ENCODE measurements at places on chromosomes 12 and 14.

DNA sequence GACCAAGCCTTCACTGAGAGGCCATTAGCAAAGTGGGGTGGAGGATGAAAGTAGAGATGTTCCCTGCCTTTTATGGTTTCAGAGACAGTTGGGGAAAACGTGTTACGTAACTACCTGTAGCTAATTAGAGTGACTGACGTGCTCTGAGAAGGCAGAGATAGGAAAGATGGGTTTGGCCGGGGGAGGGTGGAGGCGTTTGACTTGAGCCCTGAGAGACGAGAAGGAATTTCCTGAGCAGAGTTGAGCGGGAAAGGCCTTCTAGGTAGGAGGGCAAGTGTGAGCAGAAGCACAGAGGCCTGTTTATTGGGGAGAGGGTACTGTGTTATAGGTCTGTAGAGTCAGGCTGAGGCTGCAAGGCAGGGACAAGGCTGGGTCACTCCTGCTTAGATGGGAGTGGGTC is 8.6 kb downstream of the TUNAR start:
- DNase-seq, result no peak

DNA sequence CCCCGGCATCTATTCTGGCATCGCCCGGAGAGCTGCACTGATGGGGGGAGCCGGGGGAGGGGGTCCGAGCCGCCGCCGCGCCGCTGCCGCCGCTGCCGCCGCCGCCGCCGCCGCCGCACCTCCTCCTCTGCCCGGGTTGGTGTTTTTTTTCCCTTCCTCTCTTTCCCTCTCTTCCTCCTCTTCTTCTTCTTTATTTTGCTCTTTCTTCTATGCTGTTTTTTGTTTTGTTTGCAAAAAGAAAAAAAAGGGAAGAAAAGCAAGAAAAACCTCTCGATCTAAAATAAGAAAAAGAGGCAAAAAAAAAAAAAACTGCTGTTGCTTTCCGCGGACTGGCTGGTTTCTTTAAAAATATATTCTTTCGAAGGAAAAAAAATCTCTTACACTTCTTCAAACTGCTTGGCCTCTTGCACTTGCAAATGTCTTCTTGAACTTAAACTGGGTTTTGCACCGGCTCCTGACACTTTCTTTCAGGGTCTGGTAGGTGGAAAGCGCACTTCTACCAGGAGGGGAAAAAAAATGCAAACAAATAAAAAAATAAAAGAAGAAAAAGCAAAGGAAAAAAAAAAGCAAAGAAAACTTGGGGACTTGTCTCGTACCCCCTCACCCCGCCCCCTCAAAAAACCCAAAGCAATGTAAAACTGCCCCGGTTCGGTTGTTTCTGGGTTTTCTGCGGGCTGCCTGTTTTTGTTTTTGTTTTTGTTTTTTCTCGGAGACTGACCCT is 616 bp downstream of the BCL11B start:
- no peak for DNase-seq

DNA sequence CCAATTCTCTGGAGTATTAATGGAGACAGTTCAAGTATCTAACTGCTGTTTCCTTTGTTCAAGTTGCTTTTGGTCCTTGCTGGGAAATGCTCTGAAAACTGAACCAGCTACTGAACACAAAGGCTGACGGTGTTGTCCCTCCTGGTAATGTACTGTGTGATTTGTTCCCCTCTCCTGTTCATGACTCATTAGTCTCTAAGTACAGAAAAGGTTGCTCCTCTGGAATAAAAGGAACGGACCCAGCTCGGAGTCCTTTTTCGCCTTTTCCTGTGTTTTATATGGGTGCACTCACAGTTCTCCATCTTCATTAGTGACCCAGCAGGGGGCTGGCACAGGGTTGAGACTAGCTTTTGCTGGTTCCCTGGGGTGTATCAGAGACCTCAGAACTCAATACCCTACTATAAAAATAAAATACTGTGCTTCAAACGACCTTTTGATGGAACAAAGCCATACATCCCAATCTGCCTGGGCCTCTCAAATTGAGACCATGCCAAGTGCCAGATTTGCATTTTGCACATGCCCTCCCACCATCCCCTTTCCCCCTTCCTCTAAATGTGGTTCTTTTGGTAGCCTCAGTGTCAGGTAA is 269.7 kb downstream of the RAD51B start:
- peak; percentile 95 for DNase-seq

DNA sequence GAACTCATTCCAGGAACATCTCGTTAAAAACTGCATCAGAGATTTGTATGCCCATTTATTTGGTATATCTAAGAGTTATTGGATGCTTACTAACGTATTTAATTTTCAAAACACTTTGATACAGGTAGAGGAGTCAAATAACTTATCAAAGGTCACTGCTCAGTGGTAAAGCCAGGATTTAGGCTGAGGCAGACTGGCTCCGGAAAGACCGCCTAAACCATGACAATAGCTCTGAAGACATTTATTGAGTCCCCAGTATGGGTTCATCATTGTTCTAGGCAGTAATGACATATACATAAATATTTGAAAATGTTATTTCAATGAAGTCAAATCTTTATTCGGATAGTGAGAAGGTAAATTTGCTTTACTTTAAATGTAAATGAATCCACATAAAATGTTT is 30.3 kb downstream of the WBP11 start:
- no peak for DNase-seq

- DNase-seq, result no peak
These were observed 32.5 kb upstream of the ANO2 start for GRCh38 chr12:5977556-5977955.

- no peak for DNase-seq
These were observed 17.6 kb downstream of the CCDC88C start for GRCh38 chr14:91399868-91400640.

DNA sequence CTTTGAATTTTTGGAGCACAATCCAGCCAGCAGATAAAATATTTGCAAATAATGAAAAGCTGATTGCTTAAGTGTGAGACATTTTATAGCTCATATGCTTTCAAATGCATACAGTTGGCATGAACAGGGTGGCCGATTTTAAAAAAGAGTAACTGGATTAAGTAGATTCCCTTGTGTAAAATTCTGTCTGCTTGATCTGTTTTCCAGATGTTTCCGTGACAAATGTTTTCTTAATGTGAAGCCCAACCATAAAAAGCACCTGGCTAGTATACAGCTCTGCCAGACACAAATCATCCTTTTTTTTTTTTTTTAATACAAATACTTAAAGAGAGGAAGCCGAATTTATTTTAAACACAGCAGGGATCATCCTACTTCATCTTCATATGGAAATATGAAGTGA is 440.7 kb downstream of the CCER1 start:
- DNase-seq, result peak; percentile 2

DNA sequence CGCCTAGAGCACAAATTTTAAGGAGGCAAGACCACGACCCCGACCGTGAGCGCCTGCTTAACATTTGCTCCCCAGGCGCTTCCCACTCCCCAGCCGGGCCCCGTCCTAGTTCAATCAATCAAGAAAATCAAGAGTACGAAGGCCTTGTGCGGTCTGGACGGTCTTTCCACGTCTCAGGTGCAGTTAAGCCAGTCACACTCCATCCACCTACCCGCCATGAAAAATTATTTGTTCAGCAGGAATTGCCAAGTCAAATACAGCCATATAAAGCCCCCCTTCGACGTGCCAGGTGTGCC is 603 bp upstream of the LRR1 start:
- no peak for DNase-seq
